Activated T-helper 1 cell treated with anti-CD3 and anti-CD28 coated beads, Interleukin-12 subunit alpha, Interleukin-12 subunit beta, Interleukin-2, Interleukin-4 antibody, amounts not matched to agents 30 ng/mL and 10 ng/mL and 1 ng/mL, durations not matched to agents 14 hours and 24 hours and 36 hours (primary cell): ENCODE measurements at places on chromosomes 16 and 17. TPM values are rescaled to one million over a fixed set of nuclear protein-coding genes. Genes with fewer than 3 reads are reported as not detected.

AOC2 gene
- 3.6 and 4.0 TPM in 2 replicates for total RNA-seq

TUFM gene
- total RNA-seq = 261 and 264 TPM in 2 replicates

PRR29 gene
- total RNA-seq = 0.44 and 0.91 TPM in 2 replicates

CA4 gene
- not detected in 2 replicates for total RNA-seq

TNRC6C gene
- 15.5 and 19.6 TPM in 2 replicates for total RNA-seq

DNA sequence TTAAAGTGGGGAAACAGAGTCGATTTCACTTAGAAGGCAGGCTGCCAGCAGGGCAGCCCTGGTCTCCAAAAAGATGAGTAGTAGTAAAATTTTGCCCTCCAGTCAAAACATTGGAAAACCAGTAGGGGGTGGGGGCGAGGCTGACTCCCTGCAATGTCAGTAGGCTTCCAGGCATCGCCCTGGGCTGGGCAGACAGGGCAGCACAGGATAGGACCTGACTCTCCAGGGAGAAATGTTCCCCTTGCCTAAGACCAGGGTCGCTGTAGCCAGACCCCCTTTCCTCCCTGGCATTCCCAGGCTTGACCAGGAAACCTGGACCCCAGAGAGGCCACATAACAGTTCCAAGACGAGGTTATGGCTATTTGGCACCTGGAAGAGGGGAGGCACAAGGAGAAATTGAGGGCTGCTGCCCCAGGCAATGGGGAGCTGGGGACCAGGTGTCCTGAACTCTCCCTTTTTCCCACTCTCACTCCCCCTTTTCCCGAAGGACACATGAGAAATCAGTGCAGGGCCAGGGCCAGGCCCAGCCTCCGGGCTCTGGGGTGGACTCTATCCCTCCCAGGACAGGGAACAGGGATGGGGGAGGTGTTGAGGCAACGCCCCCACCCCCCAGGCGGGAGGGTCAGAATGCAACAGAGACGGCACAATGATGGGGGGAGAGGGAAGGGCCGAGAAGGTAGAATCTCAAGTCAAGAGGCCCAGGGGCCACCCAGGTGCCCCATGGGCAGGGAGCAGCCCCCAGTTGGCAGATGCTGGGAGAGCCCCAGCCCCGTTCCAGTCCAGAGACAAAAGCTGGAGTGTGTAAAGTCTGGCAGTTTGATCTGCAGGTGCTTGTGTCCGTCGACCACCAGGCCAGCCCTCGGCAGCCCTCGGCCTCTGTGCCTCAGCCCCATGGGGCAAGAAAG, 4.5 kb upstream of the SAMD14 start:
- DNase-seq = no peak
- peaks cover 48% of the 10 kb centered on the region for H3K36me3 ChIP-seq
- peaks cover 5% of the 10 kb centered on the region for H3K27me3 ChIP-seq
- no peak overlapping the region for H3K4me3 ChIP-seq
- no peak overlapping the region for H3K27ac ChIP-seq
- peaks cover 45% of the 10 kb centered on the region for H3K4me1 ChIP-seq

- peak overlapping the region; percentile 87 for H3K27ac ChIP-seq
- peak overlapping the region; percentile 92 for H3K4me3 ChIP-seq
- peaks cover 21% of the 10 kb centered on the region for H3K36me3 ChIP-seq
- DNase-seq = no peak
- no peaks in the 10 kb centered on the region for H3K27me3 ChIP-seq
- peaks cover 58% of the 10 kb centered on the region for H3K4me1 ChIP-seq
Measured at GRCh38 chr16:87951552-87952538, 611 bp downstream of the BANP start.

- H3K27ac ChIP-seq = no peak overlapping the region
- no peaks in the 10 kb centered on the region for H3K27me3 ChIP-seq
- no peak for DNase-seq
- H3K4me1 ChIP-seq = peaks cover 10% of the 10 kb centered on the region
- H3K4me3 ChIP-seq = no peak overlapping the region
Measured at GRCh38 chr17:29840884-29841283, 89.1 kb downstream of the SSH2 start.

DNA sequence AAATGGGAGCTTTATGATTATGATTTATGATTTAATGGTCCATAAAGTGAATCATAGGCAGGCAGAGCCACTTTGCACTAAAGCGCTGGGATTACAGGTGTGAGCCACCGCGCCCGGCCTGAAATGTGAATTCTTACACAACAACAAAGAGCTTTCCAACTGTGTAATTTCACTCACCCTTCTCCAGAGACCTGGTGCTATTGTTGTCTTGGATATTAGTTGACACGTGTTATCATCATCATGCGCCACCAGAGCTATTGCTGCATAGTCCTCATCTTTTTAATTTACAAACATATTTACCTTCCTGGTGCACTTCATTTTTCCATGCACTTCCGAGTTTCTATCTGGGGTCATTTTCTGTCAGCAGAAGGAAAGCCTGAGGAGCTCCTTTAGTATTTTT, 4.8 kb upstream of the UTS2R start:
- no peak for DNase-seq
- H3K4me3 ChIP-seq = no peak overlapping the region
- H3K27ac ChIP-seq = no peak overlapping the region
- peaks cover 11% of the 10 kb centered on the region for H3K4me1 ChIP-seq

- no peak overlapping the region for H3K27ac ChIP-seq
- no peaks in the 10 kb centered on the region for H3K27me3 ChIP-seq
- H3K4me3 ChIP-seq = peak overlapping the region; percentile 5
- DNase-seq = no peak
Measured at GRCh38 chr16:84545114-84545737, 40.8 kb upstream of the MEAK7 start.

DNA sequence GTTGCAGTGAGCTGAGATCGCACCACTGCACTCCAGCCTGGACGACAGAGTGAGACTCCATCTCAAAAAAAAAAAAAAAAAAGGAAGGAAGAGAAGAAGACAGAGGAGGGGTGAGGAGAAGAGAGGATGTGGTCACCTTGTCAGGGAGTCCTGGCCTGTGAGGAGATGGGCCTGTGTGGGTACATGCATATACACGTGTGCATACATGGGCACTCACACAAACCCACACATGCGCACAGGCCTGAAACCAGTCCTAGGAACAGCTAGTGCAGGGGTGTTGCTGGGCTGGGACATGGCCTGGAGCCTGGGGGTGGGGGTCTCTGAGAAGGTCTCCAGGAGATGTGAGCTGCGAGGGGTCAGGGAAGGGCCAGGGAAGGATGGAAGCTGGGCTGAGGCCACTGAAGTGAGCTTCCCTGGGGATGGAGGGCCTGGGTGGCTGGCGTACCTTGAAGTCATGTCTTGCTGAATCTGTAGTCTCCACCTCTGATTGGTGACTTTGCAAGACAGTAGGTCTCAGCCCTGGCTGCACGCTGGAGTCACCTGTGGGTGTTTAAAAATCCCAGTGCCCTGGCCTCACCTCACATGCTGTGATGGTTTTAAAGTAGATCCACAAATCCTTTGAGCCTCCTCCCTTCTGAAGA, 72.4 kb downstream of the MRM1 start:
- H3K36me3 ChIP-seq = peaks cover 1% of the 10 kb centered on the region
- H3K27ac ChIP-seq = peak overlapping the region; percentile 96
- peaks cover 46% of the 10 kb centered on the region for H3K4me1 ChIP-seq
- no peaks in the 10 kb centered on the region for H3K27me3 ChIP-seq
- H3K4me3 ChIP-seq = peak overlapping the region; percentile 34

DNA sequence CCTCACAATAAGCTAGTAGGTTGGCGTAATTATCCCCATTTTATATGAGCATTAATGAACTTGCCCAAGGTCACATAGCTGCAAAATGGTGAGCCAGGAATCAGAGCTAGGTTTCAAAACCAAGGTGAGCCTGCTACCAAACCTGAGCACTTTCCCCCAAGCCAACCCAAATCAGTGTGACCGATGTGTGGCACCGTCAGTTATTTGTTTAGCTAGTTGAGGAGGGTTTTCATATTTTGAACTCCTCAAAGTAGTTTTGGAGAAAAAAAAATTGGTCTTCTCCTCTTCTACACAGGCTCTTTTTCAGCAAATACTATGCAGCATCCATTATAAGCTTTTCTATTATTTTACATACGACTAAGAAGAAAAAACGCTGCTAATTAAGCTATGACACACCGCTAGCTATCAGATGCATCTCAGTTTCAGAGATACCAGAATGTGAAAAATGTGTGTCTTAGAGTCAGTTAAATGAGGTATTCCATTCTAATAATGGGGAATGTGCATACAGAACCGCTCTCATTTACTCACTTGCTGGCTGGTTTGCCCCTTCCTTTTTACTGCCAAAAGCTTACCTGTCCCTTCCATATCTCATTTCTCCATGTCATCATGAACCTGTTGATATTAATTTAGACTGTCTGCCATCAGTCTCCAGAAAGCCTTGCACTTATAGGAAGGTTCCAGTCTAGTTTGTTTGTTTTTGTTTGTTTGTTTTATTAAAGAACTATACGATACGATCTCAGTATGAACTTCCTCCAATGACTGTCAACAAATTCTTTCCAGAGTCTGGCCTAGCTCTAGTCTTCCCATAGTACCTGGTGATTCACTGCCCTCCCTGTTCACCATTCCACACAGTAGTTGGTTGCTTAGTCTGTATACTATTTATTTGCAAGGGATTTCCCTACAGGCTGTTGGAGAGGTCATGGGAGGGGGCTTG, 2.2 kb upstream of the TBX4 start:
- no peak overlapping the region for H3K27ac ChIP-seq
- peaks cover 6% of the 10 kb centered on the region for H3K4me1 ChIP-seq
- no peak for DNase-seq
- peaks cover 67% of the 10 kb centered on the region for H3K27me3 ChIP-seq

GRCh38 chr16:88015806-88016140, 64.5 kb downstream of the BANP start:
- H3K27me3 ChIP-seq = no peaks in the 10 kb centered on the region
- H3K4me3 ChIP-seq = no peak overlapping the region
- peaks cover 4% of the 10 kb centered on the region for H3K36me3 ChIP-seq
- H3K27ac ChIP-seq = no peak overlapping the region
- no peak for DNase-seq
- H3K4me1 ChIP-seq = no peaks in the 10 kb centered on the region

DNA sequence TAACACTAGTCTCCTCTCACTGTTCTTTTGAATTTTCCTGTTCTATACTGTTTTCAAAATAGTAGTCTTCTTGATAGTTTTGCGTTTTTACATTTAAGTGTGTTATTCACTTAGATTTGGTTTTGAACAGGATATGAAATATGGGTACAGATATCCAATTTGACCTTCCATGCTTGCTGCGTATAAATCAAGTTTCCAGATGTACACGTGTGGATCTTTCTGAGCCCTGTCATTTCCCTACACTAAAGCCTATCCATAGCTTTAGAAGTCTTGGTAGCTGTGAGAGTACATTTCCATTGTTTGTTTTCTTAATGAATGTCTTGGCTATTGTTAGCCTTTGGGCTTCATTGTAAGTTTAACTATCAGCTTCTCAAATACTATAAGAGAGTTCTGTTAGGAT, 20.4 kb downstream of the CYLD start:
- peaks cover 67% of the 10 kb centered on the region for H3K36me3 ChIP-seq
- H3K27me3 ChIP-seq = no peaks in the 10 kb centered on the region
- DNase-seq = no peak
- H3K4me3 ChIP-seq = no peak overlapping the region
- H3K4me1 ChIP-seq = peaks cover 83% of the 10 kb centered on the region

- no peaks in the 10 kb centered on the region for H3K36me3 ChIP-seq
- H3K27me3 ChIP-seq = peaks cover 35% of the 10 kb centered on the region
- no peaks in the 10 kb centered on the region for H3K4me1 ChIP-seq
- no peak for DNase-seq
- H3K27ac ChIP-seq = no peak within 1 kb of the TSS
Measured at GRCh38 chr16:85750827-85751697, at the start of gene C16orf74. Gene C16orf74, minus strand, starts transcription at chr16:85751096. Its CDS starts 15,879 bp downstream, at chr16:85735217.

DNA sequence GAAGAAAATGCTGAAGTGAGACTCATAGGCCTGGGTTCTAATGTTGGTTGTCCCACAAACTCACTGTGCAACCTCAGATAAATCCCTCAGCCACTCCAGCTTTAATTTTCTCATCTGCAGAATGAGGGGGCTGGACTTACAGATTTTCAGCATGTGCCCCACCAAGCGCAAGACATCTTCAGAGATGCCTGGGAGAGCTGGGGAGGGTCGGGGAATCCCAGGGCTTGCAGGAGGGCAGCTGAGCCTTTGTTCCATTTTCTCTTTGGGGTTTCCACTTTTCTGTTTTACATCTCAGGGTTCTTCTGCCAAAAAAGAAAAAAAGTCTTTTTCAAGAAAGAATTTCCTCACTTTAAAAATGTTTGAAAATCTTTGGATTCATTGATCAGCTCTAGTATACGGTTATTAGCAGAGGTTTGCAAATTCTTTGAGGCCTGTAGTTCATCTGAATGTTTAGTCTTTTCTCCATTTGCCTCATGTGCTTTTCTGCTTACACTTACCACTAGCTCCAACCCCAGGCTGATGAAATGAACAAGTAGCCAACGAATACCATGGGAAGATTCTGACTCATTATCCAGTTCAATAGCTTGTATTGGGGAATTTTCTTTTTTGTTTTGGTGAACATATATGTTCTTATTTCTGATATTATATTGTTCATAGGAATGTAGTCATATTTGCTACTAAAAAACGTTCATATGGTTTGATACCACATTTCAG, 56.4 kb downstream of the CHD9 start:
- H3K27me3 ChIP-seq = peaks cover 1% of the 10 kb centered on the region
- no peaks in the 10 kb centered on the region for H3K4me1 ChIP-seq
- no peak overlapping the region for H3K27ac ChIP-seq
- H3K36me3 ChIP-seq = no peaks in the 10 kb centered on the region

DNA sequence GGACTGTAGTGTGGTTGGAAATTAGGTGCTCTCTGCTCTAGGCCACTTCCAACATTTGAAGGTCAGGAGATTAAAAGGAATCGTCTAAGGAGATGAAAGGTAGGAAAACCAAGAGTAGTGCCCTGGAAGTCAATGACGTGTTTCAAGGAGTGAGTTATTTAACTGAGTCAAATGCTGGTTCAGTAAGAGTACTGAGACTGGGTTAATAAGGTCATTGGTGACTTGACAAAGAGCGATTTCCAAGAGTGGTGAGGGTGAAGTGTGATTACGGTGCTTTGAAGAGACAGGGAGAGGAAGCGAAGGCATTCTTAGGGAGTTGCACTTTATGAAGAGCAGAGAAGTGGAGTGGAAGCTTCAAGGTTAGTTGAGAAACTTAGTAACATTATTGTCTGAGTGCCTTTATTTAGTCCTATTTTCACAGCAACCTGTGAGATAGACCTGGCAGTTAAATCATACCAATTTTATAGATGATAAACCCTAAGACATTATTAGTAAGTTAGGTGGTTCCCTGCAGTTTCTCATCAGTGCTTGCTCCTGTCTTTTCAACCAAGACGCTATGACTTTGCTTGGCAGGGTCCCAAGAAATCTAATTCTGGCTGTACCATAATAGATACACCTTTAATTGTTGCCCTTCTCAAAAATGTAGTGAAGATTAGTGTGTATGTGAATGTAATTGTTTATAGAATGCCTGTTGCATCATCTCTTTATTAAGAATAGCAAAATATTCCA, 5.9 kb downstream of the ZNF207 start:
- H3K4me3 ChIP-seq = peak overlapping the region; percentile 21
- H3K36me3 ChIP-seq = peaks cover 47% of the 10 kb centered on the region
- no peaks in the 10 kb centered on the region for H3K27me3 ChIP-seq
- DNase-seq = no peak

GRCh38 chr17:73586921-73587602, 57.2 kb downstream of the SDK2 start:
- peaks cover 45% of the 10 kb centered on the region for H3K4me1 ChIP-seq
- H3K4me3 ChIP-seq = no peak overlapping the region
- DNase-seq = no peak
- peaks cover 3% of the 10 kb centered on the region for H3K27me3 ChIP-seq
- H3K36me3 ChIP-seq = no peaks in the 10 kb centered on the region
- no peak overlapping the region for H3K27ac ChIP-seq

- H3K36me3 ChIP-seq = no peaks in the 10 kb centered on the region
- DNase-seq = no peak
- H3K27ac ChIP-seq = peak within 1 kb of the TSS; percentile 27
- peak within 1 kb of the TSS; percentile 52 for H3K4me3 ChIP-seq
Measured at GRCh38 chr17:64448665-64449512, at the start of gene MILR1. Gene MILR1, plus strand, starts transcription at chr17:64449115. Its CDS starts 54 bp downstream, at chr17:64449169.
